ENCODE measurements at places on chromosomes 3 and 15.

DNA sequence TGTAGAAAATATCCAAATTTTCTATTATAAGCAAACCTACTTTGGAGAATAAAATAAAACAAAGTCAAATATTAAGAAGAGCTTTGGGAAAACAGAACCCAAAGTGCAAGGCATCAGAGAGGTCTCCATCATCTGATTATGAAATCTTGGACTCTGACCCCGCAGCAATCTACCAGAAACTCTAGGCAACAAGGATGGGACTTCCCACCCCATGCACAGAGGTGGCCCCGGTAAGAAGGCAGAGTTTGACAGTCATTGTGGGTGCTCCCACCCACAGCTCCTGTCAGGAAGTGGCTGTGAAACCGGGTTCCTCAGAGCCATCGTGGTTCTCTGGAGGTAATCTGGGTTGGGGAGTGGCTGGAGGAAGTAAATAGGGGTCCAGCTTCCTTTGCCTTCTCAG is 37.0 kb upstream of the TJP1 start:
- no peak for DNase-seq

DNA sequence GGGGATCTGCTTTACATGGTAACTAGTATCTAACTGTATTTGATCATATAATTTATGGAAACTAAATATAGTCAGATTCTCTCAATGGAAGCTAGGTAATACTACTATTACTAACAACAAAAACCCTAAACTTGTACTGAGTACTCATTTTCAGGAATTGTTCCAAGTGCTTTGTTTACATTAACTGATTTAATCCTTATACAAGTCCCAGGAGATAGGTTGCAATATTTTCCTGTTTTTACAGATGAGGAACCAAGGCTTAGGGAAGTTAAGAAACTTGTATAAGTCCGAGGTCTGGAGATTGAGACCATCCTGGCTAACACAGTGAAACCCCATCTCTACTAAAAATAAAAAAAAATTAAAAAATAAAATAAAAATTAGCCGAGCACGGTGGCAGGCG is 7.5 kb upstream of the MTHFS start:
- DNase-seq, result no peak

- DNase-seq, result peak; percentile 89
Measured at GRCh38 chr3:12984023-12984823, 89.0 kb downstream of the IQSEC1 start.

- no peak for DNase-seq
Measured at GRCh38 chr3:185623939-185624665, 38.0 kb downstream of the SENP2 start.
